ENCODE measurements at places on chromosomes 5 and 9.

DNA sequence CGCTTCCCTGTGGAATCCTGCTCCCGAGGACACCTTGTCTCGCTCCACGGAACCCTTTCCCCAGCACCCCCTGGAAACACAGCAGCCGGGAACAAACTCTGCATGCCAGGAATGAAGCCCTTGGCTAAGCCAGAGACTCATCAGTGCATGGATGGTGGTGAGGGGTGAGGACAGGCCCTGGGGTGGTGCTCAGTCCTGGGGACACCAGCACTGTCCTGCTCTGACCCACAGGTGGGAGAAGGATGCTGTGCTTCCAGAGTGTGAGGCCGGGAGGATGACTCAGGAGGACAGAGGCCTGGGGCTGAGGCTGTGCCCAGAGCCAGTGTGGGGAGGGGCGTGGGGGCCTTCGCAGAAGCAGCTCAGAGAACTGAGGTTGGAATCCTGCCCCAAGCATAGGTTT lies 11.2 kb upstream of the EGR1 start:
- DNase-seq: no peak

- DNase-seq: no peak
These were observed 49.5 kb upstream of the COL15A1 start for GRCh38 chr9:98894171-98894570.

DNA sequence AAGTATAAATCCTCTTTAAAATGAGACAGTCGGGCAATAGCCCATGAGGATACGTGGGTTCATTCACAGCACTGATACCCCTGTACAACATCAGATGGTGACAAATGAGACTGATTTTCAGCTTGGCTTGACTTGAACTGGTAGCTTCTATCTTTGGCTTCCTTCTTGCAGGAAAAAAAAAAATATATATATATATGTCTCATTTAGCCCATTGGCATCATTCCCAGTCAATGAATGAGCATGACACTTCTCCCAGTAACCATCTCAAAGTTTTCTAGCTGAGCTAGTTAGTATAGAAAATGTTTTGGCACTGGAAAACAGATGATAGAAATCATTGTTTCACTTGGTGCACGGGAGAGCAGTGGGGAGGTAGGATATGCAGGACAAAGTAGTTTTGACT lies 222.5 kb upstream of the TAS2R1 start:
- DNase-seq: no peak

GRCh38 chr9:76603448-76603895 lies 144.5 kb downstream of the GCNT1 start:
- DNase-seq: no peak

GRCh38 chr9:134624621-134625181 lies 16.9 kb upstream of the COL5A1 start:
- no peak for DNase-seq

- DNase-seq: no peak
These were observed 45.8 kb downstream of the TMEM167A start for GRCh38 chr5:83031381-83031780.

DNA sequence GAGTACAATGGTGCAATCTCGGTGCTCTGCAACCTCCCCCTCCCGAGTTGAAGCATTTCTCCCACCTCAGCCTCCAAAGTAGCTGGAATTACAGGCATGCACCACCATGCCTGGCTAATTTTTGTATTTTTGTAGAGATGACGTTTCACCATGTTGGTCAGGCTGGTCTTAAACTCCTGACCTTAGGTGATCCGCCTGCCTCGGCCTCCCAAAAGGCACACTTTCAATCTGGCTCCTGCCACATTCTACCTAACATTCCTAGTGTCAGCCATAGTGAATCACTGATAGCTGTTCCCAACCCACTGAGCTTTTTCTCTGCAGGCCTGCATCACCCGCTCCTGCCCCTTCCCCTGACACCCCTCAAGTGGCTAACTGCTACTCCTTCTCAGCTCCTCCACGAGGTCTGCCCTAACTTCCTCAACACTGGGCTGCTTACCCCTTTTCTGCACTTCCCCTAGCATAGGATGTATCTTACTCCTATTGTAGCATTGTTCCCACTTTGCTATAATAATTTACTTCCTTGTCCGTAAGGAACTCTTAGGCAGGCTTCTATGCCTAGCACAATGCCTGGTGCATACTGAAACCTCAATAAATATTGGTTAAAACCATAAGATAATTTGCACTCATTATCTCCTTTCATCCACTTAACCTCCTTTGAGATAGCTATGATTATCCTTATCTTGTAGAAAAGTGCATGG lies 42.0 kb upstream of the LIFR start:
- DNase-seq: no peak

DNA sequence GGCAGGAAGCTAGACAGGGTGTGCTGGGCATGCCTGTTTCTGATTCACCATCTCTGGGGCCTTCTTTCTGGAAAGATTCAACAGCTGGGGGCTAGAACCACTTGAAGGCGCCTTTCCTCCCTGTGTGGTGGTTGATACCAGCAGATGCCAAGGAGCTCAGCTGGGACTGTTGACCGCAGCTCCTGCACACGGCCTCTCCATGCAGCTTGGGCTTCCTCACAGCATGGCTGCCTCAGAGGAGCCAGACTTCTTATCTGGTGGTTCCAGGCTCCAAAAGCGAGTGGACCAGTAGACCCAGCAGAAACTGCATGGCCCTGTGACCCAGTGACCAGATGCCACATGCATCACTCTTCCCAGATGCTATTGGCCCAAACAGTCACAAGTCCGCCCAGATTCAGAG lies 74.7 kb upstream of the COL5A1 start:
- no peak for DNase-seq

DNA sequence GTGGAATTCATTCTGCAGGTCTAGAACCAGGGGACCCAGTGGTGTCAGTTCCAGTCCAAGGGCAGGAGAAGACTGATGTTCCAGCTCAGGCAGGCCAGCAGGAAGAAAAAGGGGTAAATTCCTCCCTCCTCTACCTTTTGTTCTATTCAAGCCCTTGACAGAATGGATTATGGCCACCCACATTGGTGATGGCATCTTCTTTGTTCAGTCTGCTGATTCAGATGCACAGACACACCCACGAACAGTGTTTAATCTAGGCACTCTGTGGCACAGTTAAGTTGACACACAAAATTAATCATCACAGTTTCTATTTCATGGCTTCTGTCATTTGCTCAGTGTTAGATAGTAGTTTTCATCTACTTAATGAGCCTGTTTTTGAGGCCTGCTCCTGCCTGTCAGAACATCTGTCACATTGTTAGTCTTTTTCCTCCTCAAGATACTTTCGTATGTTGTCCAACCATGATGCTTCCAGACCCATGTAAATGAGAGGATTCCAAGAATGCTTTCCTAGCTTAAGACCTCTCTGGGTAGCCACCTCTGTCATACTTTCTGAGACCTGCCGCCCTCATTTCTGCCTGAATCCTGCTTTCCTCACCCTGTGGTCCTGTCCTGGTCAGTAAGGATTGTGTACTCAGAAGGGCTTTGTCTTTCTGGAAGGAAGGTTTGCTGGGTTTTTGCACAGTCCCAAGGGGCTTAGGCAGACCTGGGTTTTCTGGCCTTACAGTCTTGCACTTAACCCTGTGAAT lies 72.5 kb downstream of the SPIN1 start:
- no peak for DNase-seq

DNA sequence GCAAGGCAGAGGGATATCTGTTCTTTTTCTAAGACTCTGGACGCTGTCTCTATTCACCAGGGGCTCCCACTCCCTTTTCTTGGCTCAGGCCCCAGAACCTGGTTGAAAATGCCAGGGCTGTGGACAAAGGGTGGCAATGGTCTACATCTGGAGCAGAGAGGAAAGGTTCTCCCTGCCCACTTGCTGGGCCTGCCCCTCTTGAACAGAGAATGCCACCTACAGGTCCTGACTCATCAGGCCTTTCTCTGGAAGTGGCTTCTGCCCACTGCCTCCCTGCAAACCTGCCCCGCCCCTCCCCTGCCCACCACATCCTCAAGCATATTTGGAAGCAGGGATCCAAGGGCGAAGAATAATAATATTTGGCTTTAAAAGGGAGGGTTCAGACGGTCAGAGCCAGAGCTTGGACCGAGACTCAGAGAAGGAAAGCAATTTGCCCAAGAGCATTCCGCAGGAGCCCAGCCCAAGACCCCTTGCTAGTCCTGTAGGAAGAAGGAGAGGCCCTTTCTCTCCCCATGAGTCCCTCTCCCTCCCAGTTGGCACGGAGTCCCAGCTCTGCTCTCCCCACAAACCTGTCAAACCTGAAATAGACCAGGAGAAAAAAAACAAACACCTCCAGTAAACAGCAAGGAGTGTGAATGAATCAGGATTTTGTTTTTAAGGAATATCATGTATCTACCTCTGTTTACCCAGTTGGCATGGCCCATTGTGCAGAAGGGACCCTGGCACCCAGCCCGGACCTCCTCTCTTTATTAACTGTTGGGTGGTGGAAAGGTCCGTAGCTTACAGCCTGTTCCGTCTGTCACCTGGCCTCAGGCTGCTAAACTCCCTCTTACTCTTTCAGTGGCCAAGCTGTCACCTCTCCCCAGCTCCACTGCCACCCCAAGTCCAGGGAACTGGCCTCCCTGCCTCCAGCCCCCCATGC lies 37.7 kb upstream of the STXBP1 start:
- no peak for DNase-seq

DNA sequence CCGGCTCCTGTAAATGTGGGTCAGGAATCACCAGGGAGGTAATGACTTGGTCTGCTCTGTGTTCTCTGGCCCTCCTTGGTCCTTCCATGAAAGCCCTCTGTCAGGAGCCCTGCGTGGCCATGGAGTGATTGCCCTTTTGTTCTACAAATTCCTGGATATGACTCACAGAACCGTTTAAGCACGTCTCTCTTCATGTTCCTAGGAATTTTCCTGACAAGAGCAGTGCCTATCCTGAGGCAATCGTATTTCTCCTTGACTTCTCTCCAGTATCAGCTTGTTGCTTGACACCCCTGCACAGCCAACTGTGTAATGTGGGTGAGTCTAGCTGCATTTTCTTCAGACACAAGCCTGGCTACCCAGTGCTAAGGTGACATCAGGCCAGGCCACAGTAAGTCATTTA lies 274.3 kb upstream of the ZNF462 start:
- no peak for DNase-seq

GRCh38 chr9:91208837-91209236 lies 152.9 kb downstream of the AUH start:
- no peak for DNase-seq
